H7 (cell line): ENCODE measurements at places on chromosomes 5 and 9. TPM values are rescaled to one million over a fixed set of nuclear protein-coding genes. Genes with fewer than 3 reads are reported as not detected.

The PSD2 gene
- total RNA-seq = 0.10 and 0.33 TPM in 2 replicates

The LPAR1 gene
- 7.1 and 7.2 TPM in 2 replicates for total RNA-seq

The ADCY2 gene
- total RNA-seq = 17.3 and 30.0 TPM in 2 replicates

The C9orf153 gene
- total RNA-seq = not detected in 2 replicates

The NADK2 gene
- total RNA-seq = 15.3 and 16.0 TPM in 2 replicates

The OMD gene
- not detected in 2 replicates for total RNA-seq
